Heart left ventricle (tissue), 16 donors: ENCODE measurements at places on chromosomes 2 and 18. TPM values are rescaled to one million over a fixed set of nuclear protein-coding genes. Genes with fewer than 3 reads are reported as not detected.

Gene SCN7A
- total RNA-seq, result 14.9 TPM

DNA sequence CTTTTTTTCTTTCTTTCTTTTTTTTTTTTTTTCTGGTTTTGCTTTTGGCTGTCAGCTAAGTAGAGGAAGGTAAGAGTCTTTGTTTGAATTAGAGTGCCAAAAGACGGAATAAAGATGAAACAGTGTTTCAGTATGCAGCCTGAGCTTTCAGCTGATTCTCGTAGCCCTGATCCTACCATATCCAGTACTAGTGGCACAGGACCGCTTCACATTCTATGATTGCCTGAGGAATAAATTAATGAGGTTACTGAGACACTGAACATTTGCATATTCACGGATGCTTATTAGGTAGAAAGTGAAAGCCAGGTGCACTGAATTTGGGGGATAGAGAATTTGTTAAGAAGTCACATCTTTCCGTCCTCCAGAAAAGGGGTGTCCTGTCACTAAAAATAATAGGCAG is 421.5 kb upstream of the POU3F3 start:
- no peak for DNase-seq

GRCh38 chr2:128791985-128792320 is 473.3 kb upstream of the HS6ST1 start:
- no peak for DNase-seq

DNA sequence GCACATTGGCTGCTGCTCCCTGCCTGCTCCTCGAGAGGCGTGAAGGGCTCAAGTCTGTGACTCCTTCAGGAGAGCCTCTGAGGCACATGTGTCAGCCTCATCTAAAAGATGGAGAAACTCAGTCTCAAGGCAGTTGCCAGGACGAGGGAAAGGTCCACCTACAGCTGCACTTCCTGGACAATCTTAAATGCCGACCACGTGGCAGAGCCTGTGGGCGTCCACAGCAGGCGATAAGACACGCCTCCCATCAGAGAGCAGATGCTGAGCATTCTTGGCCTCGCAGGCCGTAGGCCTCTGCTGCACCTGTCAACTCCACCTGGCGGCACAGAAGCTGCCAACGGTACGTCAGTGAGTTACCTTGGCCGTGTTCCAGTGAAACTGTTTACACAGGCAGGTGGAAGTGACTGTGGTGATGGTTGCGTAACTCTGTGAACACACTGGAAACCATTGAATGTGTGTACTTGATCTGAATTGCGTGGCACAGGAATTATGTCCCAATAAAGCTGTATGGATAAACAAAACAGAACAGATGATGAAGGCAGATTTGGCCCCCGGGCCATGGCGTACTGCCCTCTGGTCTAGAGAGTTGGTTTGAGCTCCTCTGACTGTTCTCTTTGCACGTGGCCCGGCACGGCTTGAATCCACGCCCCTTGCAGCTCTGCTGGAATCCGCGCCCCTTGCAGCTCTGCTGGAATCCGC is 114.5 kb downstream of the RNF144A start:
- no peak for DNase-seq

Gene WDR7
- 26.6 TPM for total RNA-seq

GRCh38 chr2:61220768-61221167 is 58.8 kb downstream of the C2orf74 start:
- DNase-seq, result no peak

DNA sequence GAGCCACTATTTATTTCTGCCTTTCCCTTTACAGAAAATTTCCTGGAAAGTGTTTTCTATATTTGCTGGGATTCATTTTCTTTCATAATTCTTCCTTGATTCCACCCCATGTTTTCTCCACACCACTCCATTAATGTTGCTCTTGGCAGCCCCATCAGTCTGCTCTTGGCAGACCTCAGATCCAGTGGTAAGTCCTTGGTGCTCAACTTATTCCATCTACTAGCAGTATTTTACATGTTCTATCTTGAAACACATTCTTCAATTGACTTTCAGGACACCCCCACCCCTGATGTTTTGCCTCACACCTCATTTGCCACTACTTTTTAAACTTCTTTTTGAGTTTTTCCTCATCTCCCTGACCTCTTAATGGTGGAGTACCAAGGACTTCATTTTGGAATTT is 65.0 kb downstream of the HNMT start:
- DNase-seq, result no peak

DNA sequence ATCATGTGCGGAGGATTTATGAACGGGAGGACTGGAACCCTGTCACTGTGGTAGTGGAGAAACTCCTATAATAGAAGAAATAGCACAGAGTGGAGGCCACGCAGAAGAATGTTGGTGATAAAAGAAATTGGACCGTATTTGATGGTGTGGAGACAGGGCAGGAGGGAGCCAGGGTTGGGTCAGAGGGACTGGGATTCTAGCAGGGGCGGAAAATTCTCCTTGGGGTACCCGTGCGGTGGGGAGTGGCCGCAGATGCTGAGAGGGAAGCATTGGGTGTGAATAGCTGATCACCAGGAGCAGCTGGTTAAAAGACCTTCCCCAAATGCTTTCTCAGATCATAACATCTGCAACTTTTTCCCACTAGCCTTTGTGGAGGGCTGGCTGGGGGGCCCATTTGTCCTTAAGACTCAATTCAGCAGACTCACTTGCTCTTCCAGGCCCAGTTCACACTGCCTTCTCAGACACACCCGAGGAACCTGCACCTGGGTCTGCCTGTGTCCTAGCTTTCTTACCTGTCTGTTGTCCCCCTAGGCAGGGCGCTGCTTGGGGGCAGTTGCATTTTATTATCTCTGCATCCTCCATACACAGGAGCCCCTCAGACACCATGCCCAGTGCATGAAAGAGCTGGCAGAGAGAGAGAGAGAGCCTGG is 7.1 kb downstream of the SH3BP4 start:
- DNase-seq, result no peak

DNA sequence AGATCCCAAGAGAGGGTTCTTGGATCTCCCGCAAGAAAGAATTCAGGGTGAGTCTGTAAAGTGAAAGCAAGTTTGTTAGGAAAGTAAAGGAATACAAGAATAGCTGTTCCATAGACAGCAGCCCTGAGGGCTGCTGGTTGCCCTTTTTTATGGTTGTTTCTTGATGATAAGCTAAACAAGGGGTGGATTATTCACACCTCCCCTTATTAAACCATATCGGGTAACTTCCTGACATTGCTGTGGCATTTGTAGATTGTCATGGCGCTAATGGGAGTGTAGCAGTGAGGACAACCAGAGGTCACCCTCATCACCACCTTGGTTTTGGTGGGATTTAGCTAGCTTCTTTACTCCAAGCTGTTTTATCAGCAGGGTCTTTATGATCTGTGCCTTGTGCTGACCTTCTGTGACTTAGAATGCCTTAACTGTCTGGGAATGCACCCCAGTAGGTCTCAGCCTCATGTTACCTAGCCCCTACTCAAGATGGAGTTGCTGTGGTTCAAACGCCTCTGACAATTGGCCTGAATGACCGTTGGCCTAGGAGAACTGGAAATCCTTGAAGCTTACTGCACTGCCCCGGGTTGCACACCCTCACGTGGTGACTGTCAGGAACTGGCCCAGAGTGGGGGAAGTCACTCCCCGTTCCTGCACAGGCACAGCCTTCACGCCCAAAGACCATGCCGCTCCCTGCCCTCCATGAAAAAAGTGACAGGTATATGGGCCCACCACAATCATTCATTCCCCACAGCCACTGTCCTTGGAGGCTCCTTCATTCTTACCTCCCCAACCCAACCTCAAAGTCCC is 136.9 kb downstream of the SEPTIN10 start:
- no peak for DNase-seq

Gene C18orf54
- total RNA-seq, result 1.7 TPM

Gene DES
- total RNA-seq, result 28,674 TPM

DNA sequence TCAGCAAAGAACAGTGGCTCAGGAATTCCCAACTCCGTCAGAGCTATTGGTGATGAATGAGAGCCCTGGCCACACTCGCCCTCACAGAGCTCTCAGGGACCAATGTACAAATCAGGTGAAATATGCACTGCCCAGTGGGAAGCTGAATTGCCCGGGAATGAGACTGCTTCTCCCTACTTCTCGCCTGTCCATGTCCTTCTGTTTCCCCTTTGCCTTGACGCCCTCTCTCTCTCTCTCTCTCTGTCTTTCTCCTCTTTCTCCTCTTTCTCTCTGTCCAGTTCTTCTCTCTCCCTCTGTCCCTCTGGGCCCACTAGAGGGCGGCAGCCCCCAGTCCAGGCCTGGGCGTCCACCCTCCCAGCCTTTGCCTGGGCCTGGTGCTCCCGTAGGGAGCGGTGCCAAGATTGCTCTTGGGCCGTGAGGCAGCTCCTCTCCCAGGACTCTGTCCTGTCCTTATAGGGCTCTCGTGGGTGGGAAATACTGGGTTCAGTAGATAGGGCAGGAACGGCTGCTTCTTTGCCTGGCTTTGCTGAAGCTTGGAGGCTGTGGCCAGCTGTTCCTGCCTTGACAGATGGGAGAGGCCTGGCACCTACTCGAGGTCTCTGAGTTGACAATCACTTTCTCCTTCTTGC is 28.4 kb upstream of the PUM2 start:
- DNase-seq, result peak; percentile 92

GRCh38 chr2:128298846-128299507 is 19.7 kb downstream of the HS6ST1 start:
- no peak for DNase-seq

- DNase-seq, result no peak
Measured at GRCh38 chr2:145744541-145745386, 1224.8 kb upstream of the ZEB2 start.

- peak; percentile 38 for DNase-seq
Measured at GRCh38 chr18:26460449-26461091, 87.8 kb downstream of the KCTD1 start.

Gene CFAP221
- 2.0 TPM for total RNA-seq

DNA sequence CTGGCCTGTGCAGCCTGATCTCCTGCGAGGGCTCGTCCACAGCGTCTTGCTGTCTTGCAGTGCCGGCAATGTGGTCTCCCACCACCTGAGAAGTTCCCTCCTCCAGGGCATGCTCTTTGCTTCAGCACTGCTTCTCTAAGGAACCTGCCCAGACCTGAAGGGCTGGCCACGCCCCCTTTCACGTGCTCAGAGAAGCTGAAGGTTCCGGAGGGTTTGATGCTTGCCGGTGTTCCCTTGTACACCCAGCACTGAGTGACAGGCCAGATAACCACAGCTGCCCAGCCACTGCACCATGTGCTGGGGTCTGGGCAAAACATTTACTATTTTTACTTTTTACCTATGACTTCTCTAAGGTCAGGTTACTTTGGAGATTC is 1.7 kb upstream of the POLR2D start:
- no peak for DNase-seq

DNA sequence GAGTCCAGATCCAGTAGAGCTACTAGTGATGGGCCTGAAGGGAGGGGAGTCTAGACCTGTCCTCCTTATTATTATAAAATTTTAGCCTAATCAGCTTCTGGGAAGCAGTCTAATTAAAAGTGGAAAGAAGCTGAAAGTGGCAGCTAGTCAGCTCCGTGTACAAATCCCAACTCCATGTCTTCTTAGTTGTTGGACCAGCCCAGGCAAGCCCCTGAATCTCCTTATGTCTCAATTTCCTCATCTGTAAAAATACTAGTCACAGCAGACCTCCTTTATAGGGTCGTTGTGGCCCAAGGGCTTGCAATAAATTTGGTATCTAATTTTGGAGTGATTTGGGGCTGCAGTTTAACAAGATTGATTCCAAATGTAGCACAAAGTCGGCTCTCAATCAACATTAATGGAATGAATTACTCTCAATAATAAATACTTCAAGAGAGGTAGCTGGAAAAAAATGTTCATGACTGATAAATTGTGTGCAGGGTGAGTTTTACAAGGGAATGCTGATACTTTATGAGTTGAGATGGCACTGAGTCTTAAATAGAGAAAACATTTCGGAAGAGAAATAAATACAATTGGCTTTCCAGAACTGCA is 118.3 kb upstream of the NDUFV2 start:
- DNase-seq, result no peak

- DNase-seq, result no peak
Measured at GRCh38 chr2:9844576-9844975, 1.3 kb downstream of the TAF1B start.

Gene MOB1A
- total RNA-seq, result 64.7 TPM

- DNase-seq, result no peak
Measured at GRCh38 chr2:70212298-70212932, 21.6 kb upstream of the C2orf42 start.

Gene MBD2
- 15.9 TPM for total RNA-seq

Gene ASIC4
- not detected for total RNA-seq

Gene GCG
- total RNA-seq, result not detected

GRCh38 chr18:59820663-59821062 is 79.1 kb upstream of the PMAIP1 start:
- no peak for DNase-seq

Gene DCC
- not detected for total RNA-seq

Gene NDUFAF7
- total RNA-seq, result 19.8 TPM

DNA sequence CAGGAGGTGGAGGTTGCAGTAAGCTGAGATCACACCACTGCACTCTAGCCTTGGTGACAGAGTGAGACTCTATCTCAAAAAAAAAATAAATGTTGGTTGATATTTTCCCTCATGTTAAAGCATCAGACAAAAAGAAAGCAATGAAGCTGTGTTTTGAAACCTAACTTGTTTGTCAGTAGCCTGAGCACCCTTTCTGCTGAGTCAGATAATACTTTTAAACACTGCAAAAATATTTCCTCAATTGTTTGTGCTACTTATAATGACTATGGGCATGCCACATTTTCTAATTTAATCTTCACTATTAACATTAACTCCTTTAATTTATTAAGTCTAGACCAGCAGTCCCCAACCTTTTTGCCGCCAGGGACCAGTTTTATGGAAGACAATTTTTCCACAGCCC is 236.3 kb upstream of the AGAP1 start:
- DNase-seq, result no peak
